ENCODE measurements at places on chromosomes 4 and X.

GRCh38 chrX:16436348-16437188 lies 213.4 kb upstream of the S100G start:
- peak; percentile 22 for DNase-seq

DNA sequence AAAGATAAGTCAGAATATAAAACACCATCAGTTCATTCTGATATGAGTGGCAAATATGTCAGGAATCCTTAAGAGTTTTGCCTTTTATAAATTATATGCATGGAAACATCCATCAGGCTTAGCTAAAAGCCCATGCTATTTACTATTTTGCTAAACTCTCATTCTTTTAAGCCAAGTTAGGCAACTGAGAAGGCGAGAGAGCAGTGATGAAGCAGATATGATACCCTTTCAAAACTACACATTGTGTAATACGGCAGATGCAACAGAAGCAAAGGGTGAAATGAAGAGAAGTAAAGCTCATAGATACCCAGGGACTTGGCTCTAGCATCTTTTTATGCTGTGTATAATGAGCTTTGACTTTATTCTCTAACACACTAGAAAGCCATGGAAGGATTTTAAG lies 95.8 kb downstream of the SLIT2 start:
- no peak for DNase-seq

GRCh38 chr4:15455290-15455689 lies 14.4 kb upstream of the CC2D2A start:
- no peak for DNase-seq

- no peak for DNase-seq
Observed at GRCh38 chr4:145390571-145390970, 91.1 kb upstream of the SMAD1 start.

DNA sequence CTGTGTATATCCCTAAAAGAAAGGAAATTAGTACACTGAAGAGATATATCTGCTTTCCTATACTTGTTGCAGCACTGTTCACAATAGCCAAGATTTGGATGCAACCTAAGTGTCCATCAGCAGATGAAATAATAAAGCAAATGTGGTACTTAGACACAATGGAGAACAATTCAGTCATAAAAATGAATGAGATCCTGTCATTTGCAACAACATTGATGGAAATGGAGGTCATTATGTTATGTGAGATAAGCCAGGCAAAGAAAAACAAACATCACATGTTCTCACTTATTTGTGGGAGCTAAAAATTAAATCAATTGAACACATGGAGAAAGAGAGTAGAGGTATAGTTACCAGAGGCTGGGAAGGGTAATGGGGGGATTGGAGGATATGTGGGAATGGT lies 611.9 kb downstream of the STPG2 start:
- no peak for DNase-seq

DNA sequence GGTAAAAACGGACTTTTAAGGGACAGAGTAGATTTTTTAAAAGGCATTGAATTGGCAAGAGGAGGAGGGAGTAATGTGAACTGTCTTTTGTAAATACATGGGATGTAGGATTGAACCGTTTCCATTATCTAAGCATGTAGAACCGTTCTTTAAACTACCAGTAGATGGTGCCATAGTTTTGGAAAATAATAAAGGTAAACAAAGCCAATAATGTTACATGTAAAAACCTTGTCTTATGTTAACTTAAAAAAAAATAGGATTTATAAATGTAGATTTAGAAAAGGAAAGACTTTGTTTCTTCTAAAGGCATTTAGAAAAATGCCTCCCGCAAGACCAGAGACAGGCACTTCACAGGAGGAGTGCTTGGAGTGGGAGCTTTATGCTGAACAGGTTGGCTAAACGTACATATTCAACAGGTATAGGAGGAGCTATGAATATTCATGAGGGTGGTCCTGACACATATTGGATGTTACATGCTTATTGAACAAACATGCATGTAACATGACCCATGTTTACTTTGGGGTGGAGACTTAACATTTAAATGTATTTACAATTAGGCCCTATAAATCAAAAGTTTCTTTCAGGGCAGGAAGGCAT lies 45.5 kb upstream of the FAM241A start:
- no peak for DNase-seq

GRCh38 chrX:103839404-103839803 lies 7.3 kb upstream of the RAB9B start:
- no peak for DNase-seq

- DNase-seq = no peak
Observed at GRCh38 chr4:146470604-146471003, 51.1 kb downstream of the SLC10A7 start.

GRCh38 chr4:156303708-156304107 lies 350.0 kb upstream of the CTSO start:
- DNase-seq = no peak

DNA sequence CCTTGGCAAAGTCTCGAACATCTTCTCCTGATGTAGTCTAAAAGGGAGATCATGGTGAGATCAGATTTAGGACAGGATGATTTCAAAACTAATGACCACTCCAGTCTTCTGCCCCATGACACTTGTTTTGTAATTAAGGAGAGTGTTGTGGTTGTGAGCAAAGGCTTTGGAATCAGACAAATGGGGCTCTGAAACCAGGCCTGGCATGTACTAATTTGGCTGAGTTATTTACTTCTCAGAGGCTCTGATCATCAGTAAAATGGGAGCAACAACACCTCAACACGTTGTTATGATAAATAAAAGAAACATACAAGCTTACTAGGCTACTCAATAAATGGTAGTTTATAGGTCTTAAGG lies 106.9 kb upstream of the FTHL17 start:
- no peak for DNase-seq

- DNase-seq = no peak
Observed at GRCh38 chr4:80141543-80141942, 55.8 kb upstream of the PRDM8 start.

DNA sequence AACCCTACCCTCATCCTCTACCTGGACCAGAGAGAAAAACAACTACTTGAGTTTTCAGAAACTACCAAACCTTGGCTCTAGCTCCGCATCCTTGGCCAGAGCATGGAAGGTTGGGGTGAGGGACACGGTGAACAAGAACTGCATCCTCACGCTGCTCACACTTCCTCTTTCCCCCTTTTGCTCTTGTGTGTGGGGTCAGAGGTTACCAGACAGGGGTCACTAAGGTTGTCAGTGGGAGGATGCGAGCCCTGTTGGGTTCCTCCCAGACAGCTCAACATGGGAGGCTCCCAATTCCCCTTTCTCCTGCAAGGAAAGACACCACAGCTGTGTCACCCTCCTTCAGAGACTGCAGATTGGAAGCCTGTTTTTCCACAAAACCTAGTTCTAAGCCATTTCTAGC lies 5.5 kb upstream of the ZXDB start:
- DNase-seq = no peak

DNA sequence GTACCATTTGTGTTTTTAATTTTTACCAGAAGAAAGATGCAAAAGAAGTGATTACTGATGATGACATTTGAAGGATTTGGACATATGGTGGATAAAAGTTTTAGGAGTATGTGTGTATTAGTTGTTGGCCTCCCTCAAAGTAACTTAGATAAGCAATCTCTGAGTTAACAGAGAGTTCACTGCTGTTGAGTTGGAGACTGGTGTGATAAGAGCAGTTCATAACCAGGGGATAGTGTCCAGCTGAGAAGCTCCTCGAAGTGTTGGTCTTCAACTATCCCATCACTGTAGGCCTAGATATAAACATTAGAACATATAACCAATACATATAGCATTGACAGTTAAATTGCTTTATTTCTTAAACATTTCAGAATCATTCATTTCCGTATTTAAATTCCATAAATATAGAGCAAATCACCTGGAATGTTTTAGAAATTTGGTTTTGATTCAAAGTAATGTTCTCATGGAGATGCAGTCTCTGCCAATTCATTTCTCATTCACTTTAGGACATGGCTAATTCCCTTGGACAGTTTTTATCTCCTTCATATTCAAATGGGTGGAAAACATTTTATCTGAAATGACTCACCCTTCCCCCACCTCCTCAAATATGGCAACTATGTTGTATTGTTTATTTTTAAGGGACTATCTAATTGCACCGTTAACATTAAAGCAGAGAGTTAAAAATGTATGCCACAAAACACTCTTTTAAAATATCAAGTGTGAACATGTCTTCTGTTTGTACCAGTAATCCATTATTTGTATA lies 136.8 kb upstream of the SLC4A4 start:
- no peak for DNase-seq

DNA sequence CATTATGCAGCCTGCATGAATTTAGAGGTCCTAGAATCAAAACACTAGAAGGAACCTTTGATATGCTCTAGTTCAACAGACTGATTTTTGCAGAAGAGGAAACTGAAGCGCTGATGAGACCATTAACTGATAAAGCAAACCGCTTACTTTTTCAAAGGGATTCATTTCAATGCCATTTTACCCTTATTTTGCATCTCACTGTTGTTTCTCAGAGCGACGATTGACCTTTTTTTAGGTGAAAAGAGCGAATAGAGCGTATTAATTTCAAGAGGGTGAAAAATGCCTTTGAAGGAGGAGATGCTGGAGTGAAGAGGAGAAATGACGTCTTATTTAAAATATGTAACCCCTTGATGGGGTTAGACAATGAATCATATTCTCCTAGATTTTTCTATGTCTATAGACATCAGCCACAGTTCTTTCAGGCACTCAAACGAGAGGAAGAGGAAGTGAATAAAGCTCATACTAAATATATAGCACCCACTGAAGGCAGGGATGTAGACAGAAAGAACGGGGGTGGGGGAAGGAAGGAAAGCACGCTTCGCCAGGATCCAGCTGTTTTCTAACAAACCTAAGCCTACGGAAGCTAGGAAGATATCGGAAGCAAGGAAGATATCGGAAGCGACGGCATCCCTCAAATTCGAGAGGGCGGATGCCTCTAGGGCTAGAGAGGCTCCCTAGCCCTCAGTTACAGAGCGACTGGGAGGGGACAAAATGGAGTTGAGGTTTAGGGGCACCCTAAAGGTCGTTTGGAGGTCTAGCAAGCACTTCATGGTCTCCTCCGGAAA lies 848 bp downstream of the ACSL4 start:
- no peak for DNase-seq

DNA sequence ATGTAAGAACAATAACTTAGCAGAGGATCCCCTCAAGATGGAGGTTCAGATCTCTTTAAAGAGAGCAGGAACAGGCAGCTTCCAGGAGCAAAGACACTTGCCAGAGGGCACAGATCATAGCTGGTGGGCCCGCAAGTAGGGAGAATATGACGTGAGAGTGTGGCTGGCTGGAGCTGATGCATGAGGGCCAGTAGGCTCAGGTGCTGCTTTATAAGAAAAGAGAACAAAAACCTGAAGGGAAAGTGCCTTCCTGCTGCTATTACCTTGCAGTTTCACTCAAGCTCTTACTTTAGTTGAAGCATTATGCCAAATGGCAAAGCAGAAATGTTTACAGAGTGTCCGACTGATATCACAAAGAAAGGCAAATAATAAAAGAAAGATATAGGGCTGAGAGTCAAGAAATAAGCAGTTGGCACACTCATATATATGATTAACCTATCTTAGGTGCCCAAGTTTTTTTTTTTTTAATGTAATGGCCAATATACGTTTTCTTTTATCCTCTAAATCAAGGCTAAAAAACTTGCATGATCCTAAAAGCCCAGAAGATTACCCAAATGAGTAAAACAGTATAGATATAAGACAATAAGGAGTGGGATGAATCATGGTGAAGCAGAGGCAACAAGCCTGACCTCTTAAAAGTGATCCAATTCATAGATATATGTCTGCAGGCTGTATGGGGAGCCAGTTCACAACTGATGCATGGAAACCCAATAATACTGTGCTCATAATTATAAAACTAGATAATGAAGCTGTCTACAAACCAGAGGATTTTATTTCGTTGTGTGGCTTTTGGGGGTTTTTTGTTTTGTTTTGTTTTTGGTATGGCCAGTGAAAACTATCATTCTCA lies 12.6 kb downstream of the NR0B1 start:
- DNase-seq = no peak

- no peak for DNase-seq
Observed at GRCh38 chr4:114606245-114606644, 7.6 kb downstream of the UGT8 start.

DNA sequence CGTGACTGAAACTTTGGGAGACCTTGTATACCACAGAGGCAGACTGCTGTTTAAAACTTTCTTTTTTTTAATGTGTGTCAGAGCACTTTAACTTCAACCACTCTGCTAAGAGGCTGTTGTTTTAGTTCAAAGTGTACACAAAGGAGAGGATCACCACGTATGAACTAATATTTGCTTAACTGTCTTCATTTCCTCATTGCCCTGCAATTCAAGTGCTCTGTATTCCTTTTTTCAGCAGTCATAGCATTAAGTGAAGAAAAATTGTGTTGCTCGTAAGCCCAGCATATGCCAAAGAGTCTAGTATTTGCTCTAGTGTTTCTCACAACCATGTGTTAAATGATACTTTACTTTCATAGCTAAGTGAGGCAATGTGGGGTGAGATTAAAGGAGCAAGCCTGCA lies 63.0 kb upstream of the HHIP start:
- DNase-seq = no peak

DNA sequence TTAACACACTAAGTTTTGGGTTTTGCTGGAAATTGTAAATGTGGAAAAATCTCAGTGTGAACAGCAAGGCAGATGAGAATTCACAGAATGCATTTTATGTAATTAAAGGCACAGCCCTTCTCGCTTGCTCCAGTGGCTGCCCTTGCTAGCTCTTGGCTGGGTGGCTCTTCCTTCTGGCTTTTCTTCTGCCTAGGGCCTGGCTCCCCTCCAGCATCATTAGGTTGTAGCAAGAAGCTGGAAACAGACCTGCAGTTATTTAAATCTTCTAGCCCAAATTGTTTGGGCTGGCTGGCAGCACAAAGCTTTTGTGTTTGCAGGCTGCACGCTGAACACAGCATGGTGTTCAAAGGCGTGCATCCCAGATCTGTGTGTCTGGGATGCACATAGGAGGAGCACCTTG lies 56.5 kb downstream of the LIMCH1 start:
- no peak for DNase-seq

GRCh38 chr4:8600686-8601085 lies 8.1 kb downstream of the CPZ start:
- no peak for DNase-seq

- no peak for DNase-seq
Observed at GRCh38 chr4:37008199-37008598, 236.3 kb upstream of the NWD2 start.

DNA sequence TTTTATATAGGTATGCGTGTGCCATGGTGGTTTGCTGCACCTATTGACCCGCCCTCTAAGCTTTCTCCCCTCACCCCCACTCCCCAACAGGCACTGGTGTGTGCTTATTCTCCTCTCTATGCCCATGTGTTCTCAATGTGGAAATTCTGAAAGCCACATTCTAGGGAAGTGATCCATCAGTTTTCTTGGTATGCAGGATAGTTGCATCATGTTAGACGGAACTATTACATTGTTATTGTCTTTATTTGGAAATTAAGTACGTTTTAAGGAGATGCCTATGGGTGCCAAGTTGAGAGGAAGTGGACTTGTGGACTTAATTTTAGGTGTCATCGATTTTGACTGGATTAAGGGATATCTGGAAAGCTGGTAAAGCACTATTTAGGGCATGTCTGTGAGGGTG lies 204.6 kb downstream of the RBM46 start:
- no peak for DNase-seq
